ENCODE measurements at places on chromosomes 12 and 14. TPM values are rescaled to one million over a fixed set of nuclear protein-coding genes. Genes with fewer than 3 reads are reported as not detected.

- DNase-seq, result no peak
These were observed 236.3 kb downstream of the GLT1D1 start for GRCh38 chr12:129089576-129089975.

DNA sequence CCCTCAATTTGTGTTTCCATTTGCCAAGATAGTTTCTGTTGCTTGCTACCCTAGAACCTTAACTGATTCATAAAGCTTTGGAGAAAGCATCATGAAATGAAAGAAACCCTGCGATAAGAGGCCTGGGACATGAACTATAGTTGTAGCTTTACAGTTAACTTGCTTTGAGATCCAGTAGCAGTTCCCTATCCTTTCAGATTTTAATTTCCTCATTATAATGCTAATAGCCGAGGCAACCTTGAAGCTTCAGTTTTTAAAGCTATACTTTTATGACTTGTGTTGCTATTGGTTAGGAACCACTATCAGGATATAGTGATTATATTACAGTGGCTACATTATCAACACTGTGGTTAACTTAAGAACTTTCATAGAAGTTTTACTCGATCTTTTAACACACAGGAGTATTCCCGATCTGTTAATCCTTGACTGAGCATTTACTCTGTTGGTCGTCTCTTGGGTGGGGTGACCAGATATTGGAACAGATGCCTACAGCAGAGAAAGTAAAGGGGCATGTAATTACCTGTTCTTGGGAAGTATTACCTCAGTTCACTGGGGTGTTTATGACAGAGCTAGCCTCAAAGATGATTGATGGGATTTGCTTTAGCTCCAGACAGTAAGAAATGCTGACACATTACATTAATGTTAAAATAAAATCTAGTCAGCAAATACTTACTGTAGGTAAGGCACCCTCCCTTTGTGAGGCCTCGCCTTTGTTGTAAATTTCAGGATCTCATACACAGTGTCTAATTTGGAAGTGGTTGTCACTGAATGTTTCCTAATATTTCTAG is 86.2 kb upstream of the CSRP2 start:
- no peak for DNase-seq

- DNase-seq, result no peak
These were observed 58.0 kb downstream of the EEA1 start for GRCh38 chr12:92871116-92871515.

DNA sequence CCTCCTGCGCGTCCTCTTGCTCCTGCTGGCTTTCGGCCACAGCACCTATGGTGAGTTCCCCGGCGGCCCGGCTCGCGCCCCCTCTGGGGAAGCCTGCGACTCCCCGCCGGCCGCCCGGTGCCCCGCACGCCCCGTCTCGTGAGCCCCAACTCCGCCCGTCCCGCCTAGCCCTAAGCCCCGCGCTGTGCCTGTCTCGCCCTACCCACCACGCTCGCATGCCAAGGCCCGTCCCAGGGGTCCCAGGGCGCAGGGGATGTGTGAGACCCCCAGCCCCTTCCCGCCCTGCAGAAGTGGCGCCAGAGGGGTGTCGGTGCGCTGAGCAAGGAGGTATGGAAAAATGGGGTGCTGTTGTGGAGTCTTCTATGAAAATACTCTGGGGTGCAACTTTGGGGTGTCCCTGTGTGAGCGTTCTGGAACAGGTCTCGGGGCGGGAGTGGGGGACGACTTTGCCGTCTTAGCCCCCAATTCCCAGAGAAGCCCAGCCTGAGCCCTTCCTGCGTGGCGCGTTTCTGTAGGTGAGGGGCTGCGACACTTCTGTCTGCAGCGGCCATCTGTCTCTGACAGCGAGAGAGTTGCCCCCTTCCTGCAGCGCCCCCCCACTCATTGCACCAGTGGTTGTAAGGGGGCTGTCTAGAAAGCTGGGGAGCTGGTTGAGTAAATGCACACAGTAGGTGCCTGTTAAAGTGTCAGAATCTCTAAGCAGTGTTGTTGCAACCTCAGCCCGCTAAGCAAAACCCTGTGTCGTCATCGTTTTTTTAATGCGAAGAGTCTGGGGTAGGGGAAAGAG is 587 bp downstream of the DLK1 start:
- DNase-seq, result no peak

DNA sequence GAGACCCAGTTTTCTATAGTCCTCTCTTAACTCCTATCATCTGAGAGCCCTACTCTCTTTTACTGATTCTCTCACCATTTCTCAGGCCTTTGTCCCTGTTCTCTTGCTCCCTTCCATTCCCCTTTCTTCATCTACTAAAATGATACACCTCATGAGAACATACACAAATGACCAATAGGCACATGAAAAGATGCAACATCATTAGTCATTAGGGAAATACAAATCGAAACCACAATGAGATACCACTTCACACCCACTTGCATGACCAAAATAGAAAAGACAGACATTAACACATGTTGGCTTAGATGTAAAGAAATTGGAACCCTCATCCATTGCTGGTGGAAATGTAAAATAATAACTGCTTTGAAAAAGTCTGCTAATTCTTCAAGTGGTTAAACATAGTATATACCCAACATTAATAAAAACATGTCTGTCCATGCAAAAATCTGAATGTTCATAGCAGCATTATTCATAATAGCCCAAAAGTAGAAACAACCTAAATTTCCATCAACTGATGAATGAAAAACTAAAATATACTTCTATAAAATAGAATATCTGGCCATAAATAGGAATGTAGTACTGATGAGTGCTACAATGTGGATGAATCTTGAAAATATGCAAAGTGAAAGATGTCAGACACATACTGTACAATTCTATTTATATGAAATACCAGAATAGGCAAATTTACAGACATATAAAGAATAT is 66.0 kb downstream of the DENND5B start:
- DNase-seq, result no peak

DNA sequence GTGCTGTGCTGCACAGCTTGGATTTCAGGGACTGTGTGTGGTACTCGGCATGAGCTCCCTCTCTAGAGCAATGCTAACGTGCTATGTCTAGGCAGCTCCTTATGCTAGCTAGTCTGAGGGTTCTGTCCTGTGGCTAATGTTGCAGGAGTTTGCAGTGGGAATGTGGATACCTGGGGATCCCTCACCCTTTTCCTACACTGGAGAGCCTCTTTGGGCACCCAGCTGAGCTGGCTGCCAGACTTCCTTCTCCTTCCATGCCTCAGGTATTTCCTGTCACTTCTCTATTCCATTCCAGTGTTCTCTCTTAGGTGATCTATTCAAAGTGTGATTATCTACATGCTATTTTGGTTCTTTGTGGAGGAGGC is 64.9 kb downstream of the FBXO33 start:
- DNase-seq, result no peak

DNA sequence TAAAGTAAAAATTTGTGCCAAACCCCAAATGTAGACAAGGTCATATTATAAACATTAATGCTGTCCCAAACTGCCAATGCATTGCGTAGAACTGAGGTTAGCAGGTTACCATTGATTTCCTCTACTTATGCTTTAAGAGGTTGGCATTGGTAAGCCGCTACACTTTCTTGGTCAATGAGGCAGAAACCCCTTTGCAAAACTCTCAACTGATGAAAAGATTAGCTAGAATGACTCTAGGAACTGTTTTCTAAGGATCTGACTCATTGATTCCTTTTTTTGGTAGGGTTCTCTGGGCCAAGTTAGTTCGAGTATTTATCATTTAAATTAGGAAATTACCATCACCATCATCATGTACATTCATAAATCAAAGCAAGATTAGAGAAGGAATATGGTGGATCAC is 44.6 kb downstream of the HMGA2 start:
- no peak for DNase-seq

DNA sequence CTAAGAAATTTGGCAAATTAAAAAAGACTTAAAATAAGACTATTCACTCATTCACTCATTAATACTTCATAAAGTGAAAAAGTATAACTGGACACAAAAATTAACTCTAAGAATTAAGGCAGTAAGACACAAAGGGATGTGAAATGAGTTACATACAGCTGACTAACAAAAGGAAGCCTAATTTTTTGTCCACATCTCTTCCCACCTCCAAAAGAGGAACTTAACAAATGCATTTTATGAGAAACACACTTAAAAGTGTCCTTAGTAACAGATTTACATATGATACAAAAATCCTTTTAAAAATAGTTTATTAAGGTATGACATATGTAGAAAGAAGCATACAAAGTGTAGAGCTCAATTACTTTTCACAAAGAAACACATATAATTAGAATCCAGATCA is 88.9 kb downstream of the NUMB start:
- no peak for DNase-seq

The TAS2R50 gene
- polyA plus RNA-seq, result not detected
